Lower leg skin (tissue), 4 donors: ENCODE measurements at places on chromosomes 3 and 15.

- no peak for DNase-seq
These were observed 127.1 kb downstream of the KCNMB2 start for GRCh38 chr3:178663201-178663934.

GRCh38 chr3:27360113-27361078, 8.8 kb downstream of the NEK10 start:
- no peak for DNase-seq

- DNase-seq: no peak
These were observed 615.8 kb upstream of the ZNF385D start for GRCh38 chr3:22366781-22367180.

GRCh38 chr15:100832149-100832942, 47.3 kb upstream of the ALDH1A3 start:
- no peak for DNase-seq

DNA sequence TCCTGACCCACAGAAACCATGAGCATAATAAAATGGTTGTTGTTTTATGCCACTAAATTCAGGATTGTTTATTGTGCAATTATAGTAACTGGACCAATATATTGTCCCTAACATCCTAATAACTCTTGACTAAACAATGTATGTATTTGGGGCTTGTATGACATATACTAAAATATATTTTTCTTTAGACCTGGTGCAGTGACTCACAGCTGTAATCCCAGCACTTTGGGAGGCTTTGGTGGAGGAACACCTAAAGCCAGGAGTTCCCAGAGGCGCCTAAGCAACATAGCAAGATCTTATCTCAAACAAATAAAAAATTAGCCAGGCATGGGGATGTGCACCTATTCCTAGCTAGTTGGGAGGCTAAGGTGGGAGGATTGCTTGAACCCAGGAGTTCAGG, 180.4 kb downstream of the SUCNR1 start:
- DNase-seq: no peak
